SK-N-SH (cell line): ENCODE measurements at places on chromosomes 1 and 21. TPM values are rescaled to one million over a fixed set of nuclear protein-coding genes. Genes with fewer than 3 reads are reported as not detected.
A peak's percentile ranks its signal among the peaks of the same experiment; 100 is the strongest.

GRCh38 chr1:247491328-247491727, 33.4 kb upstream of the OR2B11 start:
- DNase-seq, result no peak

GRCh38 chr21:42308161-42308913, 6.9 kb downstream of the TFF3 start:
- no peak for DNase-seq

DNA sequence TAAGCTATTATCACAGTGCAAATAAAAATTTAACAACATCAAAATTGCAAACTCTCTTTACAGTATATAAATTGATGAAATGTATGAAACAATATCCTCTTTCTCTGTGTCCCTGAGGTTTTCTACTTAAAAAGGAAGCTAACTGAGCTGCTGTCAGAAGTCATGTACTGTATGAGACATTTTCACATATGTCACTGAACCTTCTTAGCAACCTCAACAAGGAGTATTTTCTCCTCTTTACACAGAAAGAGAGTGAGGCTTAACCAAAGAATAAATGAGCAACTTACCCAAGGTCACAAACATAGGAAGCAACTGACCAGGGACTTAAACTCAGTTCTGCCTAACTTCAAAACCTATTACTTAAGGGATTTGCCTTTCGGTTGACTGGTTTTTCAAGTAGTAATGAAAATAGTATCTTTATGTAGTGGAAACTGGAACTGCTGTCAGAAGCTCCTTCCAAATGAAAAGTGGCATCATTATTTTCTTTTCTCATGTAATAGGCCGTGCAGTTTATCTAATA, 288.9 kb downstream of the LRRIQ3 start:
- DNase-seq, result no peak

- DNase-seq, result no peak
Observed at GRCh38 chr1:43434256-43434655, 19.5 kb downstream of the HYI start.

- no peak for DNase-seq
Observed at GRCh38 chr1:113912594-113913311, 7.6 kb downstream of the DCLRE1B start.

DNA sequence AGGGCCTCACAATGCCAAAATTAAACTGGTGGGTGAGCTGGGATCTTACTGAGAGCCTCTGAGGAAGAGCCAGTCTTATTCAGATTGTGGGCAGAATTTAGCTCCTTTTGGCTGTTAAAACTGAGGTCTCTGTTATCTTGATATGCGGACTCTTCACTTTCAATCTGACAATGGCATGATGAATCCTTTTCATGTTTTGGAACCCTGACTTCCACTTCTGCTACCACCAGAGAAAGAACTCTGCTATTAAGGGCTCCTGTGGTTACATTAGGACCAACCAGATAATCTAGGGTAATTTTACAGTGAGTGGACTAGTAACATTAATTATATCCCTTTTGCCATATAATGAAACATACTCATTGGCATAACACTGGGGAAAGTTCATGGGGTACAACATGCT, 219.0 kb downstream of the LRRIQ3 start:
- no peak for DNase-seq

DNA sequence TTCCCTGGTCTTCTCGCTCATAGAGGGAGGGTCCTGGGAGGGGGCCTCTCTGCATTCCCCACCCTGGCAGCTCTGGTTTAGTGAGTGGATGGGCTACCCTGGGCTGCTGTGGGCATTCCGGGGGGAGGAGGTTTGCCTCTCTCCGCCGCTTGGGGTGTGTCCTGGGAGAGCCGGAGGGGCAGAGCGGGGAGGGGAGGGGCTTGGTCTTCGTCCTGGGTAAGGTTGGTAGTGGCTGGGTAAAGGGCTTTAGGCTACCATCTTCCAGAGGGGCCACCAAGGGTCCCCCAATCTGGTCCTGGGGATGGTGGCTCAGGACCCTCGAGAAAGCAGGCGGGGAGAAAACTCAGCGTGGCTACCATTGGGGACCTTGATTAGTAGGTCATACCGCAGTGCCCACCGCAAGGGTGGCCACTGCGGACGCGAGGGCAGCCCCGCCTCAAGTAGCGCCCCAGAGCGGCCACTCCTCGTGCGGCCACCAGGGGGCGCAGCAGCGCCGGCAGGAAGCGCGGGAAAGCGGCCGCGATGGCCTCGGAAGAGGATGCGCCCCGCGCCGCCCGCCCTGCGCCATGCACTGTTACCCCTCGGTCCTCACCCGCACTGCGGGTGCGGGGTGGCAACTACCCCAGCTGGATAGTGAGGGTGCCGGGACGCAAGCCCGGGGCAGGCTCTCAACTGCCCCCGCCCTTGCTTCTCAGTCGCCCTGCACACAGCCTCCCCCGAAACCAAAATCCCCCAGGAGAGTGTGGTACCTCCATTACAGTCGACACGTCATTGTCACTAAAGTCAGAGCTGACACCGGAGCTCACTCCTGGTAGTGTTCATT, 44.1 kb upstream of the SLC25A33 start:
- DNase-seq, result peak; percentile 90

GRCh38 chr1:22888320-22889075, 84.2 kb downstream of the LACTBL1 start:
- DNase-seq, result no peak

DNA sequence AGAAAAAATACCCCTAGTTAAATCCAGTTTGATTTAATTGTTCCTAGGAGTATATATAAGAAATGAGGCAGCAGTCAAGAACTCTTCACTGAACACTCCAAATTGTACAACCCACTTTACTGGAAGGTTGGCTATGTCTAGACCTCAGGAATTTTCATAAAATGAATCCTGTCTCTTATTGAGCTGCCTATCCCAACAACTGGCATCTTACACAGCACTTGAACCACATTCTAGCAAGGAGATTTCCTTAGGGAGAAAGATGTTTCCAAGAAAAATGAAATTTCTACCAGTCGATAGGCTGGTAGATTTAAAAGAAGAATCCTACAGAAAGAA, 16.3 kb downstream of the RNF19B start:
- no peak for DNase-seq

- DNase-seq, result no peak
Observed at GRCh38 chr1:41622859-41623732, 138.6 kb upstream of the EDN2 start.

Gene SEC16B
- polyA plus RNA-seq, result 0.31 and 0.32 TPM in 2 replicates

Gene SLC2A1
- polyA plus RNA-seq, result 50.5 and 63.8 TPM in 2 replicates

Gene GFI1
- polyA plus RNA-seq, result 0.18 and 0.19 TPM in 2 replicates

Gene CROCC
- 31.9 and 39.1 TPM in 2 replicates for polyA plus RNA-seq

Gene NHLH1
- 0.16 and 0.18 TPM in 2 replicates for polyA plus RNA-seq

Gene CHRM3
- polyA plus RNA-seq, result 0.07 and 0.16 TPM in 2 replicates

Gene LCE2B
- not detected in 2 replicates for polyA plus RNA-seq

Gene CELA3B
- polyA plus RNA-seq, result not detected in 2 replicates
